NCI-H2081 treated with DMSO at 0.1 percent for 48 hours (cell line): ENCODE measurements at places on chromosomes 16 and 17.

GRCh38 chr17:77109764-77110359 lies 30.9 kb upstream of the SEC14L1 start:
- DNase-seq, result no peak

- DNase-seq, result no peak
Measured at GRCh38 chr16:81515281-81515680, 70.7 kb downstream of the CMIP start.

- DNase-seq, result no peak
Measured at GRCh38 chr16:89054714-89055113, 38.9 kb upstream of the ACSF3 start.

DNA sequence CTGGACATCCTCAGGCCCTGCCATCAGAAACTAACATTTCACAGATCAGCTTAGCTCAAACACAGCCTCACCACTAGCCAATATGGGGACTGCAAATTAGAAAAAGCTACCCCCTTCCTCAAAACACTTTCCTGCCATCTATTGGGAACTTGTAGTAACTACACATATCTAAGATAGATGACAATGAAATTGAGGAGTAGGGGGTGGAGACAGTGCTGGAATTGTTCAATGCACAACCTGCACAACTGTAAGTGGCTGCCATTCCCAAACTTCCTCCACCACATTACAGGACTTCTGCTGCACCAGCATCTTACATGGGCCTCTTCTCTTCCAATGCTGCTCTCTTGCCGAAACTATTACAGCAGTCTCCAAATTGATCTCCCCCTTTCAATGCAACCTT lies 21.9 kb downstream of the AIPL1 start:
- no peak for DNase-seq

DNA sequence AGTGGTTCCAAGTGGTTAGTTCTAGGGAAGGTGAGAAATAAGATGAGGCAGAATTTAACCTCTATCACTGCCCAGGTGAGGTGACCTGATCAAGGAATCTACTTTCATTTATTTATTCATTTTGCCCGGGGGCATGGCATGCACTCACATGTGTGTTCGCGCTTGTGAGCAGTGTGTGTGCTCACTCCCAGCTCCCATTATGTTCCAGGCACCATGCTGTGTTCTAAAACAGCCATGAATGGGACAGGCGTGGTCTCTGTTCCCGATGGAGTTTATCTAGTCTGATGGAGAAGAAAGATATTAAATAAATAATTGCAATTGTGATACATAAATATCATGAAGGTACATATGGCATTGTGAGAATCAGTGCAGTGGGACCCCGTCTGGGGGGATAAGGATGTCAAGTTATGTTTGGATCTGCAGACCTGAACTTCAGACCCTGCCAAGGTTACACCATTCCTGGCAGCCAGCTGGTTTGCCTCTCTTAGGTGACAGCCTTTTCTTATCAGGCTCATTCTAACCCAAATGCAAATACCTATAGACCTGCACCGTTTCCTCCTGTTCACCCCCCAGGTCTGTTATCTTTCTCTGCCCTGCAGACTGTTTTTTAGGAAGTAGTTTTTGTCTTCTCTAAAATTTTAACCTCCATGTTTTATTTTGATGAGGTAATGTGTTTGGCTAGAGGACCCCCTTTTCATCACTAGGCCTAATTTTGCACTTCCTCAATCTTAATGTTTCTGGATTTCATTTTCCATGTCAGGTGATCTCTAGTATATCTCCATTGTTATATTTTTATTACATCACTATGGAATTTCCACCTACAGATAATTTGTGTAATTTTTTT lies 11.8 kb downstream of the CYB5B start:
- no peak for DNase-seq

- no peak for DNase-seq
Measured at GRCh38 chr16:4801051-4801961, 1.1 kb downstream of the ROGDI start.

- DNase-seq, result no peak
Measured at GRCh38 chr16:10992112-10992511, 47.7 kb downstream of the CLEC16A start.
